ENCODE measurements at places on chromosomes 16 and 17.
A peak's percentile ranks its signal among the peaks of the same experiment; 100 is the strongest.

GRCh38 chr17:38405654-38406053 lies 22.6 kb upstream of the ARHGAP23 start:
- no peak for DNase-seq

GRCh38 chr16:8203101-8203500 lies 387.2 kb downstream of the TMEM114 start:
- no peak for DNase-seq

DNA sequence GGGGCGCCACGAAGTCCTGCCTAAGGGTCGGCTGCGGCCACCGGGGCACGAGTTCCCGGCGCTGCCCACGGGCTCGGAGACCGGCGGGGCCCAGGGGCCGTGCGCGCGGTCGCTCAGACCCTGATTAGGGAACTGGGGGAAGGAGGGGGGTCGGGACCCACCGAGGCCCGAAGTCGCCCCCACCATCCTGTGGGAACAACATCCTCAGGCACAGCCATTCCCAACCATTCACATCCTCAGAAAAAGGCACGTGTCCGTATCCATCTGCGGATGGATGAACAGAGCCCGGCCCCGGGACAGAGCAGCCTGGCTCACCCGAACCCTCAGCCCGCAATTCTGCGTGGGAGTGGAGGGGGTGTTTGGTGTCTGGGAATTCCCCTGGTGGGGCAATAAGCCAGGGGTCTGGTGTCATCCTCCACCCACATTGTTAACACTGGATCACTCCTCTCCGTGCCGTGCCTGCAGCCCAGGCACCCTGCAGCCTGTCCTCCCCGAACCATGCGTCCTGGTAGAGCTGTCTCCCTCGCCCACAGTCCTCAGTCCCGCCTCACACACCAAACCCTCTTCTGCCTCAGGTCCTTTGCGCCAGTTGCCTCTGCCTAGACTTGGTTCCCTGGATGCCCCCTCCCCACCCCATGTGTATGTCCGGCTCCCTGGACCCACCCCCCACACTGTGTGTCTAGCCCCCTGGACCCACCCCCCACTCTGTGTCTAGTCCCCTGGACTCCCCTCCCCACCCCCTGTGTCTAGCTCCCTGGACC lies 789 bp upstream of the CCDC57 start:
- DNase-seq: peak; percentile 43

- no peak for DNase-seq
These were observed 32.6 kb upstream of the ZFP90 start for GRCh38 chr16:68506331-68507053.

GRCh38 chr16:23080747-23081146 lies 68.5 kb downstream of the USP31 start:
- no peak for DNase-seq

GRCh38 chr16:28923652-28924398 lies 1.2 kb downstream of the RABEP2 start:
- DNase-seq: no peak

GRCh38 chr17:80455336-80455710 lies 21.1 kb downstream of the NPTX1 start:
- DNase-seq: no peak

DNA sequence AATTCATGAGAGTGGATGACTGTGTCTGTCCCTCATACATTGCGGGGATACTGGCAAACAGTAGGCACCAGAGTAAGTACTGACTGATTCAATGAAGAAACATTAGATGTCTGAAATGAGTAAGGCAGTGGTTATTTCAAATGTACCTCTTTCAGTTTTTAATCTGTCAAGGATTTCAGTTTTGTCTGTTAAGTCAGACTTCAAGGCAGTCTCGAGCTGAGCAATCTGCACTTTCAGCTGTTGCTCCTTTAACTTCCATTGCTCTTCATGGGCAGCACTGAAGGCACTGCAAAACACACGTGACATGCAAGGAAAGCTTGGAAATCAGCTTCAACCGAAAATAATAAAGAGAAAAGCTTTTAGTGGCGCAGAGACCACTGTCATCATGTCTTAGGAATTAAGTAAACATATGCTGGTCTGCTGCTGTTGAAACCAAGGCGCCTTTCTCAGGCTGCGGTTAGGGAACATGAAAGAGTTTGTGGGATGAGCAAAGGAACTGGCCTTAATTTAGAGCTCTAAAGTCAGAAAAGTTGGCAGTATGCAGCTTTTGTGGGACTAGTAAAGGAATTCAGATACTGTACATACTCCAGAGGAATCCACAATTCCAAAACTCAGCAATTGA lies 38.8 kb downstream of the RPGRIP1L start:
- DNase-seq: no peak

- DNase-seq: no peak
These were observed 50.2 kb downstream of the GRB7 start for GRCh38 chr17:39787743-39788484.

- DNase-seq: peak; percentile 33
These were observed at the start of gene CMTM3 for GRCh38 chr16:66604376-66605176. TSS of gene CMTM3 (plus strand) at chr16:66604704. CDS start at chr16:66604806, 102 bp downstream.

DNA sequence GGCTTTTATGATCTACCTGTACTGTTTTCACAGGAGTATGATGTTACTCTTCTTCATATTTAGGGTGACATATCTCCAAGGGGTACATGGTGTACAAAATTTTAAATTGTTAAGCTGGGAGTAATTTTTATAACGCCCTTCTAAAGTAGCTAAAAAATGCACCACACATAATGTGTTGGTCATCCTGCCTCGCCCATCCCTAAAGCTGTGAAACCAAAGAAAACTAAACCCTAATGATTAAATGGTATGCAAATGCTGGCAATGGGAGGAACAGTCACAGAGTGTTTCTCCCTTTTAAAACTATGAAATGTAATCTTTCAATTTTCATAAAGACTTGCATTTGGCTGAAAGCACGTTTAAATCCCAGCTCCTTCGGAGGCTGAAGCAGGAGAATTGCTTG lies 2.0 kb upstream of the KRT24 start:
- no peak for DNase-seq

DNA sequence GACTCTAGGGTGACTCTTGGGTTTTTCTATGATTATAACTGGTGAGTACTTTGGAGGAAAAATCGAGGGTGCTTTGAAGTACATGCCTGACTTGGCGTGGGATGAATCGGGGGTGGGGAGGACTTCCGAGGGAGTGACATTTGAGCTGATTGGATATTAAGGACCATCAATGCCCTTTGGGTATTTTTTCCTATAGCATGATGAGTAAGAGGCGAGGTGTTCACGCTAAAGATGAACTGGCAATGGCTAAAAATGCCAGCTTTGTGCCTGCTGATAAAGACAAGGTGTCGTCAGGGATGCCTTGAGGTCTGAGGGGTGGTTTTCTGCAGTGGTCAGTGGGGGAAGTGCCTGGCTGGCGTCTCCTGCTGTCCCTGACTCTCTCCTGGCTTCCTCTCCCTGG lies 25.3 kb downstream of the USP43 start:
- DNase-seq: no peak

DNA sequence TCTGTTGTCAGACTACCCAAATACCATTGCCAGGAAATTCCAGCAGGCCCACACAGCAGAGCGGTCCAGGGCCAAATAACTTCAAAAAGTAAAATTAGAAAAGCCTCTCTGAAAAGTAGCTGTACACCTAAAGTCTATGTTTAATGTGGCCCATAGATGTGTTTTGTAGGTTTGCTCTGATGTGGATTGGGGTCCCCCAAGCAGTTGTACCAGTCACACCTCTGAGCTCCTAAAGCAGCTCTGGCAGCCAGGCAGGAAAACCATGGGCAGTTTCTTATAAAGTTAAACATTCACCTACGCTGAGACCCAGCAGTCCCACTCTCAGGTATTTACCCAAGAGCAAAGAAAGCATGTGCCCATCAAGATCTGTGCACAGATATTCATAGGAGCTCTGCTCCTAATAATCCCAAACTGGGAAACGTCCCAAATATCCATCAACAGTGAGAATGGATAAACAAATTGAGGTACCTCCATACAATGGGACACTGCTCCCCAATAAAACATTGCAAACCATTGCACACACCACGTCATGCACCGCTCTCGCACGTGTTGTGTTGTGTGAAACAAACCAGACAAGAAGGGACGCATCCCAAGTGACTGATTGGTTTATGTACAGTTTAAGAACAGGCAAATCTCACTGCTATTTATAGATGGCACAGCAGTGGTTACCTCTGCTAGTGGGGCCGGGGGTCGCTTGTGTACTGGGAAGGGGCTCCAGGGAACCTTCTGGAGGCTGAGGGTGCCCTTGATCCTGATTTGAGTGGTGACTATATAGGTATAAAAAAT lies 15.8 kb upstream of the PRM1 start:
- no peak for DNase-seq

DNA sequence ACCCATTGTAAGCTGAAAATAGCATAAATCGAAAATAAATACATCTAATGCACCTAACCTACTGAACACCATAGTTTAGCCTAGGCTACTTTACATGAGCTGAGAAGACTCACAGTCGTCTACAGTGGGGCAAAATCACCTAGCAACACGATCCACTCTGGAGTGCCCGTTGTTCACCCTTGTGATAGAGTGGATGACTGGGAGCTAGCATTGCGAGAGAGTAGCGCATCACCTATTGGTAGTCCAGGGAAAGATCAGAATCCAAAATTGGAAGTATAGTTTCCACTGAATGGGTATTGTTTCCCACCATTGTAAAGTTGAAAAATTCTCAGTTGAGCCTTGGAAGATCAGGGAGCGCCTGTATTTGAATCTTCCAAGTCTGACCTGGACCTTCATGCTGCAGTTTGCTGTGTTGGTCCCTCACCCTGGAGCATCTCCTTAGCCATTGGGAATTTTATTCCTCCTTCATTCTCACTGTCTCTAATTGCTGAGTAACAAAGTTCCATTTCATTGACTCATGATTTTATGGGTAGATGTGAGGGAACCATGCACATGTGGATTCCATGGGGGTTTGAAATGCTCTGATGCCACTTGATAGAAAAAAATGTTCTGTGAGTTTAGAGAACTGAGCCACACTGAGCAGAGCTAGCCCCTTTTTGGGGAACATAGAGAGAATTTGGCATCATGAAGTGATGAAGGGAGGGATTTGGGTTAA lies 19.6 kb downstream of the AKAP1 start:
- DNase-seq: no peak

DNA sequence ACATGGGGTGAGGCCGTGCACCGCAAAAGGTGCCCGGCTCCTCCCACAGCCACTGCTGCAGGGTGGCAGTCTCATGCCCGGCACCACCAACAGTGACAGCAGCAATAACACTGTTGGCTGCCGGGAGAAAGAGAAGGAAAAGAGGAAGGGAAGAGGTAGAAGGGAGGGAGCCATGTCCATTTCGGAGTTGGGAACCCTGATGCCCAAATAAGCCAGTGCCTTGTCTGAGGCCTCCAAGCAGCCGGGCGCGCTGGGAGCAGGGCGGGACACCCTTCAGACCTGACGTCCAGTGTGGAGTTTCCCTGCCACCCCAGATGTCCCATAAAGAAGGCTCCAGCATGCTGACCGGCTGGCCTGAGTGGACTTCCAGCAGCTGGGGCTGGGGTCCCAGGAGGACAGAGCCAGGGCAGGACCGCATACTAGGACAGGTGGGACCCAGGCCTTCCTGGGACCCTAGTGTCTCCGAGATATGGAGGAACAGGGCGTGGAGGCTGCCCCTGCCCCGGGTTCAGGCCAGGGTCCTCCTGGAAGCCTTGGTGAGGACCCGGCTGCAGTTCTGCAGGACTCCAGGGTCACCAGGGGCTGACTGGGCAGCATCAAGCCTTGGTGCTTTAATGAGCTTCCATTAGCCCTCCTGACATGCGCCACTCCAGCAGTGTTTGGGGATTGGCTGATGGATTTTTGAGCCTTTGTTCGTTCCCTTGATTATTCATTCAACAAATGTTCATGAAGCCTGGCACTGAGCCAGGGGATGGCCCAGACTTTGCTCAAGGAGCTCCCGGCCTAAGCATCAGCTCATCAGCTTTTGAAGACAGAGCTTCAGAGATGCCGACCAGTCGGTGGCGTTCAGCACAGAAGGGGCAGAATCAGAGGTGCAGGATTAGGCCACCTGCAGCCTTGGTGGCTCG lies 223.6 kb upstream of the CIBAR2 start:
- DNase-seq: peak; percentile 55

DNA sequence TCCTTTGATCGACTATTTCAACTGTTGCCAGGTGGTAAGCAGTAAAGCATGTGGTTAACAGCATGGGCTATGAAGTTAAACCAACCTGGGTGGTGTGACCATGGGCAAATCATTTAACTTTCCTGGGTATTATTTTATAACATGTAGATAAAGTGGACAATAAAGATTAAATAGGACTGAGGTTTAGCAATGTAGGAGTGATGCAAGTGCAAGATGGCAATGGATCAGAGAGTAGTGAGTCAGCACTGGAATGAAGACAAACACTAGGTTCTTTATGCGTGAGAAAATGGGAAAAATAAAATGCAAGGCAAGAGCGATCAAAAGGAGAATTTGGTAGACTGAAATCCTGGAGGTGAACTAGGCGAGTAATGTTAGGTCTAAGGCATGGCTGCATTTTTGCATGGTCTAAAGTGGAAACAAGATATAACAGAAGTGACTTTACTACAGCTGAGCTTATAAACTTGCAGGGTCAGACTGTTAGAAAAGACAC lies 222.4 kb upstream of the AXIN2 start:
- peak; percentile 96 for DNase-seq

DNA sequence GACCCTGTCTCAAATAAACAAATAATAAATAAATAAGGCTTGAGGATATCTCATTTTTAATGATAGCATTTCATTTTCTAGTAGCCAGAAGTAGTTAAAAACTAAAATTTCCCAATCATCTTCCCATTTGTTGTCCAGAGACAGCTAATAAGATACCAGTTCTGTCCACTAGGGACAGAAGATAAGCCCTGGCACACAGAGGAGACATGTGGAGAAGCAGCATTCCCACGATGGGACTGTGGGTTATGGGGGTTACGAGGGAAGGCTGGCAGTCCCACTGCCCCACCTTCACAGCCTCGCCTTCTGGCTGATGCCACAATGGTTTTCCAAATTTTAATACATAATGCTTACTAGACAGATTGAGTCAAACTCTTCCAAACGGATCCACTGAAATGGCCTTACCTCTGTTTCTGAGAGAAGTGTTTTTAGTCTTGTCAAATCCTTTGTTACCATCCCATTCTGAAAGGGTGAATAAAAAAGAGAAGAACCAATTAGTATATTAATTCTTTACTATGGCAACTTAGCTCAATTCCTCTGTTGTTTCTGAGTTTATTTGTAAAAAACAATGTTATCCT lies 44.2 kb downstream of the HELZ start:
- peak; percentile 56 for DNase-seq

- DNase-seq: no peak
These were observed 6.8 kb upstream of the CAVIN1 start for GRCh38 chr17:42429726-42430447.

- DNase-seq: no peak
These were observed 5.9 kb downstream of the SLC5A10 start for GRCh38 chr17:18957831-18958230.

DNA sequence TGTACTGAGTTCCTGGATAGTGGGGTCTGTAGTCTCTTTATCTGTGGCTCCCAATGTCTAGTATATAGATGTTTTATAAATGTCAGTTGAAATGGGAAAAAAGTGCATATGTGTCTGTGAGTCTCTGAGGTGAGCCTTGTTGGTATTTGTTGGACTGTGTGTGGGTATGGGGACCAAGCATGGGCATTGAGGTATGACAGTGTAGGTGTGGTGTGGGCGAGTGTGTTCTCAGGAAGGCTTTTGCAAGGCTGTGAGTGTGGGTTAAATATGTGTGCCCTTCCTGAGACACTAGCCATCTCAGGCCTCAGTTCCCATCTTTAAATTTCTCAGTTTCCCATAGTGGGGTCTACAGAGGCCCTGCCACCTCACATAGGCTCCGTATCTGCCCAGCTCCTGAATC lies 440.2 kb upstream of the CCL2 start:
- no peak for DNase-seq

Data from HT-29 (cell line).